IgD-negative memory B cell (primary cell): ENCODE measurements at places on chromosomes 16 and 17. TPM values are rescaled to one million over a fixed set of nuclear protein-coding genes. Genes with fewer than 3 reads are reported as not detected.

Gene CLEC19A
- polyA plus RNA-seq: not detected

Gene CXCL16
- 17.7 TPM for polyA plus RNA-seq

Gene TBC1D3K
- polyA plus RNA-seq: not detected

Gene TP53TG3C
- polyA plus RNA-seq: not detected

Gene IKZF3
- polyA plus RNA-seq: 103 TPM

Gene GRIN2A
- not detected for polyA plus RNA-seq

Gene SNAI3
- 12.3 TPM for polyA plus RNA-seq

Gene CCDC92B
- not detected for polyA plus RNA-seq

Gene SHISA9
- not detected for polyA plus RNA-seq

Gene CMTM2
- polyA plus RNA-seq: not detected

Gene PLA2G10
- polyA plus RNA-seq: 0.24 TPM

Gene COQ9
- polyA plus RNA-seq: 25.6 TPM

Gene ZNF469
- 0.26 TPM for polyA plus RNA-seq

Gene CA7
- polyA plus RNA-seq: not detected

Gene ZDHHC1
- polyA plus RNA-seq: 0.33 TPM

Gene BCL6B
- 0.33 TPM for polyA plus RNA-seq

Gene RAC3
- polyA plus RNA-seq: not detected

Gene MT1G
- not detected for polyA plus RNA-seq

Gene FAM234A
- polyA plus RNA-seq: 31.5 TPM

Gene PPY
- not detected for polyA plus RNA-seq

Gene SOST
- polyA plus RNA-seq: not detected

Gene NPB
- polyA plus RNA-seq: not detected

Gene TRIM16
- 4.7 TPM for polyA plus RNA-seq

Gene SCARF1
- polyA plus RNA-seq: 0.19 TPM

Gene GCGR
- not detected for polyA plus RNA-seq

Gene HOXB9
- not detected for polyA plus RNA-seq

Gene KDM8
- polyA plus RNA-seq: 4.8 TPM

Gene MEFV
- not detected for polyA plus RNA-seq

Gene KRTAP4-3
- polyA plus RNA-seq: not detected

Gene CDR2L
- not detected for polyA plus RNA-seq

Gene CD79B
- polyA plus RNA-seq: 1,452 TPM

Gene ELMO3
- 0.35 TPM for polyA plus RNA-seq

Gene FAM20A
- polyA plus RNA-seq: not detected

Gene PIPOX
- polyA plus RNA-seq: 0.15 TPM

Gene CD300A
- 28.0 TPM for polyA plus RNA-seq

Gene MTHFSD
- 19.1 TPM for polyA plus RNA-seq
